Hematopoietic multipotent progenitor cell treated with erythropoietin and hydrocortisone succinate and interleukin-3 and kit ligand, for 17 days (in vitro differentiated cells): ENCODE measurements at places on chromosomes 2 and 18.

DNA sequence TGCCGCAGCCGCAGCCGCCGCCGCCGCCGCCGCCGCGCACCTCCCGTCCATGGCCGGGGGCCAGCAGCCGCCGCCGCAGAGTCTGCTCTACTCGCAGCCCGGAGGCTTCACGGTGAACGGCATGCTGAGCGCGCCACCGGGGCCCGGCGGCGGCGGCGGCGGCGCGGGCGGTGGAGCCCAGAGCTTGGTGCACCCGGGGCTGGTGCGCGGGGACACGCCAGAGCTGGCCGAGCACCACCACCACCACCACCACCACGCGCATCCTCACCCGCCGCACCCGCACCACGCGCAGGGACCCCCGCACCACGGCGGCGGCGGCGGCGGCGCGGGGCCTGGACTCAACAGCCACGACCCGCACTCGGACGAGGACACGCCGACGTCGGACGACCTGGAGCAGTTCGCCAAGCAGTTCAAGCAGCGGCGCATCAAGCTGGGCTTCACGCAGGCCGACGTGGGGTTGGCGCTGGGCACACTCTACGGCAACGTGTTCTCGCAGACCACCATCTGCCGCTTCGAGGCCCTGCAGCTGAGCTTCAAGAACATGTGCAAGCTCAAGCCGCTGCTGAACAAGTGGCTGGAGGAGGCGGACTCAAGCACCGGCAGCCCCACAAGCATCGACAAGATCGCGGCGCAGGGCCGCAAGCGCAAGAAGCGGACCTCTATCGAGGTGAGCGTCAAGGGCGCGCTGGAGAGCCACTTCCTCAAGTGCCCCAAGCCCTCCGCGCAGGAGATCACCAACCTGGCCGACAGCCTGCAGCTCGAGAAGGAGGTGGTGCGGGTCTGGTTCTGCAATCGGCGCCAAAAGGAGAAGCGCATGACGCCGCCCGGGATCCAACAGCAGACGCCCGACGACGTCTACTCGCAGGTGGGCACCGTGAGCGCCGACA lies 2.4 kb downstream of the POU3F3 start:
- DNase-seq = no peak

DNA sequence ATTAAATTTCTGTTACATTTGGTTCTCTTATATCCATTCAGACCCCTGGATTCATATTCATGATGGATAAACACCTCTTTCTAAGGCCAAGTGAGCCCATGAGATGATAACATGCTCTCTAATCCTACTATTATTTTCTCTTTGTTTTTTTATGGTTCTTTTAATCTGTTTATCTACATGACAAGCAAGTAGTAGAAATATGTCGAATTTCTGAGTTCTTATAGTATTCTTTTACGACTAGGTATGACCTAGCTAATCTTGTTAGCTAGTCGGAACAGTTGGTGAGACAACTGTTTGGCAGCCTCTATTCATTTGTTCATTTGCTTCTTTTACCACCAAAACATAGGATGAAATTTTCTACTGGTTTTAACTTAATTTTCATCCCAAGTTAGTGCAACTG lies 98.1 kb upstream of the SCG2 start:
- no peak for DNase-seq

DNA sequence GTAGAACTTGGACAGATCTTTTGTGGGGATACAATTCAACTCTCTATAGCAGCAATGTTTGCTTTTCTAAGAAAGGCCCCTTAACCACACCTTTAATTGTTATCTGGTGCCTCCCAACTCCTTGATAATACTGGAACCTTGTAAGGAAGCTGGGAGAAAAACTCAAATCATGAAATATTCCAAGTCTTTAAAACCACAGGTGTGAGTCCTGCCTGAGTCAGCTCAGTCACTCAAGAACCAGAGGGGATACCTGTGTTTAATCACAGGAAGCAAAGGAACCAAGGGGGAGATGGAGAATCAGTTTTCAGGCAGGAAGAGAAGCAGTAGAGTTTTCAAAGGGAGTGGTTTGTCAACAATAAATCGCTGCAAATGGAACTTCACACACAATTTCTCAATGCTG lies 159.9 kb downstream of the LAMA3 start:
- DNase-seq = no peak

GRCh38 chr2:187686416-187687024 lies 132.3 kb upstream of the TFPI start:
- no peak for DNase-seq

DNA sequence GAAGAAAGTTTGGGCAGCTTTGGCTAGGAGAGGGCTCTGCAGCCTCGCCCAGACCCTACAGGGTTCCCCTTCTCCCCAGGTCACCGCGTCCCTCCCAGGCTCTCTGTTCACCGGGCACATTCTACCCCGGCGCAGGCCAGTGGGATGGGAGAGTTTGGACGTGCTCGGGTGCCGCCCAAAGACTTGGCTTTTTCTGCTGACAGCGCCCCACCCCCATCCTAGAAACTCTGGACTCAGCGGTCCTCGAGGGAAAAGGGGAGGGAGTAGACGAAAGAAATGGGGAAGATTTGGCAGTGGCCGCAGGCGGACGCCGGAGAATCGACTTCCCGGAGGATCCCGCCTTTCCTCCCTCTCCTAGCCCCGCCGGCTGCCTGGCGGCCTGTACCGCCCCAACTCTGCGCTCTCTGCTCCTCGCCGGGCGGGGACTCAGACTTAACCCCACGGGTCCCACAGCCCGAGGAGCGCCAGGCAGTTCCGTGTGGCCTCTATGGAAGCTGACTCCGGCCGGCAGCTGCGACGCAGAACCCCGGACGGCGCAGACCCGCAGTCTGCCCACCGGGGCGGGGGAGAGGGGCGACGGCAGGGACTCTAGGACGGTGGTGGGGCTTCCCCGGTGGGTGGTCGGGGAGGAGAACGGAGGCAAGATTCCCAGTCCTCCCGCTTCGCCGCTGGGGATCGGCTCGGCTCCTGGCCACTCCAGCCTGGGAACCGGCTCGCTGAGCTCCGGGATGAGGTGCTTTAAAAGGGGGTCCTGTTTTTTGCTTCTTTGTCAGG lies 863 bp upstream of the SIX2 start:
- no peak for DNase-seq

- no peak for DNase-seq
Observed at GRCh38 chr2:159879051-159879604, 81.1 kb upstream of the CD302 start.

DNA sequence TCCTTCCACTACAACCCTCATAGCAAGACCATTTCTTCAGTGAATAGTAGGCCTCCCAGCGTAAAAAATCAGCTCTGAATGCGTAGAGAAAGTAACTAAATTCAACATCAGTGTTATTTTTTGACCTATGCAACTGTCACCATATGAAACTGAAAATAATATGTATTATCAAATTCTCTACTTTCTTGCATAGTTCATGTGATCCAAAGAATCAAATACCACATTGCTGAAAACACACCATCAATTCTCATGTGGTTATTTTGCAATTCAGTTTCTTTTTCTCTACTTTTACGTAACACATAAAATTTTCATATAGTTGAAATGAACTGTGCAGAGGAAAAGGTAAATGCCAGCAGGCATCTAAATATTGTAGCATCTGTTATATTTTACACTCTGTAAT lies 208.5 kb upstream of the SPOPL start:
- no peak for DNase-seq

DNA sequence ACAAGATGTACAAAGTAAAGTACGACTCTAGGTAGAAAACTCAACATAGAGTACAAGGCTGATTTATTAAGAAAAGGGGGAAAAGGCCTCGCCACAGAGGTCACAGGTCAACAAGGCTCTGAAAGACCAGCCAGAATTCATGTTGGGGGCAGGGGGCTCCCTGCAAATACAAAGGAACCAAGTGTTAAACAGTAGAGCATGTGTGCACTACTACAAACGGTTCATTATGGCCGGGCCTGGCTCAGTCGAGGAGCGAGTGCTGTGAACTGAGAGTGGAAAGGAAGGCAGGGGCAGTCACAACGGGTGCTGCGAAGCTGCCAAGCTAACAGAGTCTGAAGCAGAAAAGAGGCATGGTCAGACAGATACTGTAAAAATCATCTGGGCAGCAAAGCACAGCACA lies 77.1 kb downstream of the MBOAT2 start:
- no peak for DNase-seq

DNA sequence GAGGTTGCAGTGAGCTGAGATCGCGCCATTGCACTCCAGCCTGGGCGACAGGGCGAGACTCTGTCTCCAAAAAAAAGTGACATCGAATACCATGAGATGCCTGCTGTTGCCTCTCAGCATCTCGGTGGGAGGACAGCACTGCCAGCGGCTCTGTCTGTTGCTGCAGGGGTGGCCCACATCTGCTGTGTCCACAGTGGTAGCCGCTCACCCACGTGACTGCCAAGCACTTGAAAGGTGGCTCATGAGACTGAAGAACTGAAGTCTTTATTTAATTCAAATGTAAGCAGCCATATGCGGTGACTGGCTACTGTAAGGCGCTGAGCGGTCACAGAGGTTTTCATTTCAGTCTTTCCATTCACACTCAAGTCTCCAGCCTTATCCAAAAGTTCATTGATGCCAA lies 25.8 kb downstream of the IMPA2 start:
- no peak for DNase-seq

- DNase-seq = no peak
Observed at GRCh38 chr2:25383806-25384205, 42.1 kb upstream of the DNMT3A start.

DNA sequence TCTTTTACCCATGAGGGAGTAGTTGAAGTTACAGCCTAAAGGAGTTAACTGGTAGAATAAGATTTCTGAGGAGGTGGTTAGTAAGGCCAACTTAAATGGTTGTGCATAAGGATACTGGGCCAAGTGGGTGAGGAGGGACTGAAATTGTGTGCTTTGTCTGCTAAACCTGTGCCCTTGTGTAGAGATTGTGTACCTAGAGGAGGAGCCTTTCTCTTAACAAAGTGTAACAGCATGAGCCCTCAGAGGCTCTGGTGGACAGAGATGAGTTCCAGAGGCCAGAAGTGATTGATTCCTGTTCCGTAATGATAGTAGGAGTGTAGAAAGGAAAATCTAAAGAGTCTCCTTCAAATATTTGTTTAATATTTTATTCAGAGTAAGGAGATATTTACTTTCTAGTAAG lies 42.9 kb downstream of the OTX1 start:
- no peak for DNase-seq

GRCh38 chr2:71928734-71929481 lies 218.8 kb downstream of the CYP26B1 start:
- no peak for DNase-seq

- DNase-seq = no peak
Observed at GRCh38 chr2:28387082-28387960, 5.3 kb upstream of the FOSL2 start.

- no peak for DNase-seq
Observed at GRCh38 chr18:62339106-62339988, 14.2 kb downstream of the TNFRSF11A start.

GRCh38 chr2:182606728-182607681 lies 109.1 kb upstream of the DNAJC10 start:
- no peak for DNase-seq

GRCh38 chr18:35239314-35239713 lies 1.5 kb upstream of the ZNF397 start:
- no peak for DNase-seq

DNA sequence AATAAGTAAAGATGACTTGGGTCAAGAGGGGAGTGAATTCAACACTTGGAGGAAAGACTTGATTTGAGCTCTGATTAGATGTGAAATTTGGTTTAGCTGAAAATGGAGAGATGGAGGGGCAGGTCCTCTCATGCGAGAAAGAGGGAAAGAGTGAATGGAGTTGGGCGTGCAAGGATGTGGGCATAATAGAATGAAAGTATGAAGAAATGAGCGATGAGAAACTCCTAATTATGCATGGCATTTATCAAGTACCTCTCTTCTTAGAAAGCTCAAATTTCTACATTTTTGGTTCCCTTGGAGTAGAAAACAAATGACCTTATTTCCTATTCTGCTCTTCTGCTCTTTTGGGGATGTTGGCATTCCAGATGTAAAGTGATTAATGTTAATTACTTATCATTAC lies 161.5 kb downstream of the PHLPP1 start:
- no peak for DNase-seq

DNA sequence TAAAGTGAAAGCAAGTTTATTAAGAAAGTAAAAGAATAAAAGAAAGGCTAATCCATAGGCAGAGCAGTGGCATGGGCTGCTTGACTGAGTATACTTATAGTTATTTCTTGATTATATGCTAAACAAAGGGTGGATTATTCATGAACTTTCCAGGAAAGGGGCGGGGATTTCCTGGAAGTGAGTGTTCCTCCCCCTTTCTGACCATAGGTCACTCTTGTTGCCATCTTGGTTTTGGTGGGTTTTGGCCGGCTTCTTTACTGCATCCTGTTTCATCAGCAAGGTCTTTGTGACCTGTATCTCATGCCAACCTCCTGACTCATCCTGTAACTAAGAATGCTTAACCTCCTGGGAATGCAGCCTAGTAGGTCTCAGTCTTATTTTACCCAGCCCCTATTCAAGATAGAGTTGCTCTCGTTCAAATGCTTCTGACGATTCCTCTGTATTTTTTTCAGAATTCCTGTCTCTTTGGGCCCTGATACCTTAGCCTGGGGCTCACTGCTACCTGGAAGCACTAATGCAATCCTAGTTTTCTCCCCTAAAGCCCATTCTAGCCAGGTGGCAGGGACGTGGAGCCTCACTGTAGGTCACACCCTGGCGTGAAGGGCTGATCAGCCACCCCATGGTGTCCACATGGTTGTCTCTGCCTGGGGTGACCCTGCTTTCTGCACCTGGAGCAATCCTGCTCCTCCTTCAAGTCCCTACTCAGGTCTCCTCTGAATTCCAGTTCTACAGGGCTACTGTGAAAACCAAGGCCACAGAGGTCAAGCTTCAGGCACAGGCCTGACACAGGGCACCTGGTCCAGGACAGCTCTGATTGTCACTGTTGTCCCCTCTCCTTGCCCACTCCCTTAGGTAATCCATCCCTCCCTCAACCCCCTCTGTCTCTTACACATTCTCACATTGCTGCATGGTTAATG lies 6.0 kb upstream of the SLC35F6 start:
- no peak for DNase-seq

DNA sequence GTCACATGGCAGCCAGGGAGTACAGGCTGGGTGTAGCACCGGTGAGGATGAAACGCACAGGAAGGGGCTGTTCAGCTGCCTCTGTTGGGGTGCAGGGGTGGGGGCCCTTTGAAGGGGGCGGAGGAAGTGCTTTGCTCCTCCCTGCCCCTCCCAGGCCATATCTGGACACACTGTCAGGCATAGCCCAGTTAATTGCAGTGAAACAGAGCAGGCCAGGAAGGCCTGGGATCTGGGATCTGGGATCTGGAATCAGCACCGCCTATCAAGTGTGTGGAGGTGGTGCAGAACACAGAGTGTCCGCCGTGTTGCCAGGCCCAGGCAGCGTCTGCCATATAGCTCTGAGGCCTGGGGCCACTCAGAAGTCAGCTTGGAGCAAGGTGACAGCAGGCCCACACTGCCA lies 119.3 kb upstream of the MSH2 start:
- no peak for DNase-seq

- DNase-seq = no peak
Observed at GRCh38 chr2:46148369-46148736, 148.9 kb upstream of the EPAS1 start.
